ENCODE measurements at places on chromosomes 2 and 18.

DNA sequence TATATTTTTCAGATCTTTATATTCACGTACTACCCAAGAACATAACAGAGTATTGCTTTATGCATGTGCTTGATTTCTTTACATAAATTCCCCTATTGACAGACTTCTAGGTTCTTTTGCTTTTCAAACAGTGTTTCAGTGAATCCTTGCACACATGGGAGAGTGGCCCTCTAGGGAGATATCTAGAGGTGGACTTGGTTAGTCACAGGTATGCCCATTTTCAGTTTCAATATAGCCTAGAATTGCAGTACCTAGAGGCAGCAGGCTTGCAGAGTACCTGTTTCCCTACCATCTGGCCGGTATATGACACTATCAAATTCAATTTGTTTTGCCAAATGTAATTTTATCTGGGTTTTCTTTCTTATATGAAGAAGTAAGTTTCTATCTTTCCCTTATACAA is 36.8 kb downstream of the EML6 start:
- no peak for DNase-seq

GRCh38 chr18:62867534-62867933 is 152.2 kb downstream of the PHLPP1 start:
- no peak for DNase-seq

DNA sequence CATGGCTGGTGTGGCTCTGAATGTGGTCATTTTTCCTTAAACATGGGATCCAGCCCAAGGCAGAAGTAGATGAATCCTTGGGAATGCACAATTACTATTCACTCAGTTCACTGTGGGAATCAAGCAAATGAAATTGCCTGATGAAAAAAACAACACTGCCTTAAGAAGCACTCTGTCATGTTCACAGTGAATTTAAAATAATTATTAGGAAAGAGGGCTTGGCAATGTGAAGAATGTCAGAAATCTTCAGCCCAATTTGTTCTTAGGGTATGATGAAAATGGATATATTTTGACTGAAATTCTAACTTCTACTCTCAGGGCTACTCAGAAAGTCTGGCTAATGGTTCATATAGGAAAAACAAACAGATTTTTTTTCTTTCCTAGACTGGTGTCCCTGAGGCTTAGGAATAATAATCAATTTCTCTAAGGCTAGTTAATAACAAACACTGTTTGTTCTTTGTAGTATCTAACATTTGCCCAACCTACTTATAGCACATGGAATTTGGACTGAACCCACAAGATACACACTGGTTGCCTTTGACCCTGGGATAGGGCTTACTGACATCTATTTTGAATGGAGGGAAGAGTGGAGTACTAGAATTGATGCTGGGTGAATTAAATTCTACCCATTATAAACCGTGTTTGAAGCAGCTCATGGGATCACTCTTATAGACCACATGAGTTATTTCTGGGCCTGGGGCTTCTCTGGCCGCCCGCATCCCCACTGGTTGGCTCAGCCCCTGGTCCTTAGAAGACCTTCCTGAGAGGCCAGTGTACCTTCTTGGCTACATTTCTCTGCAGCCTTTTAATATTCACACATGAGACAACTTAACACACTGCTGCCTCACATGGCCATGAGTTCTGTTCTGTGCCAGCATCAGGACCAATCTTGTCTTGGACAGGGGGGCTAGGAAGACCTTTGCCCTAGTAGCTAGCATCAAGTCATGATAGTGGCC is 8.3 kb upstream of the MRPL33 start:
- DNase-seq: no peak

DNA sequence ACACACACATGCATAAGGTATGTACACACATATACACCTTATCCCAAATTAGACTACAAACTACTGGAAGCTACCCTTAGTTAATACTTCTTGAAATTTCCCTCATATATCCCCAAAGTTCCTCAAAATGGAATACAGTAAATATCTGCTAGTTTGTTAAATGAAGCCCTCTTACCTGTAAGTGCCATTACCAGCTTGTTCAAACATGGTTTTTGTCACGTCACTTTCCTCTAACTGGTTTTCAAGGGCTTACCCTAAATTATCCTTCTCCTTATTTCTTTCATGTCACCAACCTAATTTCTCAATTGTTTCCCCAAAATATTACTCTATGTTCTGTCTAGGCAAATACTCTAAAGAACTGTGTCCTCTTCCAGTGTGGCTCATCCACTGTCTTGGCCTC is 24.4 kb upstream of the KIDINS220 start:
- DNase-seq: no peak

DNA sequence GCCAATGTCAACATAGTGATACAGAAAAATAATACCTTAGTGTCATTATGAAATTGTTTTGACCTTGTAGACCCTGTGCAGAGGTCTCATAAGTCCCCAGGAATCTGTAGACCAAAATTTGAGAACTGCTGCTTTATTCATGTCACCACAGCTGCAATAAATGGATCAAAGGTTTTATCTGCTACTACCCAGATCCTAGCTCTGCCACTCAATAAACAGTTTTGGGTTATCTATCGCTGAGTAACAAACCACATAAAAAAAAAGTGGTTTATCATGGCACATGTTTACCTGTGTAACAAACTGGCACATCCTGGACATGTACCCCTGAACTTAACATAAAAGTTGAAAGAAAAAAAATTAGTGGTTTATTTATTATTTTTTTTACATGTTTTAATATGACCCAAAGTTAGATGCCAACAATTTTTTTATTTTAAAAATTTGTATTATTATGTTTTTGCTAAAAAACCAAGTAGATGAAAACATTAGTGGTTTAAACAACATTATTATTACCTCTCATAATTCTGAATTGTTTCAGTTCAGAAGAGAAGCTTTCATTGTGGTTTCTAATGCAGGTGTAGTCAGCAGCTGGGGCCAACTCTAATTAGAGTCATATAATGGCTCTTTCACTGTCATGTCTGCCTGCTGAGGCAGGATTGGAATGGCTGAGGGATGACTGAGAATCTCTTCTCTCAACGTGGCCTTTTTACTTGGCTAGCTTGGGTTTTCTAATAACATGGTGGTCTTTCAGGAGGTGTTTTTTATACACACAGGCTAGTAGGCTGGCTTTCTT is 103.3 kb upstream of the SLC38A11 start:
- DNase-seq: no peak

DNA sequence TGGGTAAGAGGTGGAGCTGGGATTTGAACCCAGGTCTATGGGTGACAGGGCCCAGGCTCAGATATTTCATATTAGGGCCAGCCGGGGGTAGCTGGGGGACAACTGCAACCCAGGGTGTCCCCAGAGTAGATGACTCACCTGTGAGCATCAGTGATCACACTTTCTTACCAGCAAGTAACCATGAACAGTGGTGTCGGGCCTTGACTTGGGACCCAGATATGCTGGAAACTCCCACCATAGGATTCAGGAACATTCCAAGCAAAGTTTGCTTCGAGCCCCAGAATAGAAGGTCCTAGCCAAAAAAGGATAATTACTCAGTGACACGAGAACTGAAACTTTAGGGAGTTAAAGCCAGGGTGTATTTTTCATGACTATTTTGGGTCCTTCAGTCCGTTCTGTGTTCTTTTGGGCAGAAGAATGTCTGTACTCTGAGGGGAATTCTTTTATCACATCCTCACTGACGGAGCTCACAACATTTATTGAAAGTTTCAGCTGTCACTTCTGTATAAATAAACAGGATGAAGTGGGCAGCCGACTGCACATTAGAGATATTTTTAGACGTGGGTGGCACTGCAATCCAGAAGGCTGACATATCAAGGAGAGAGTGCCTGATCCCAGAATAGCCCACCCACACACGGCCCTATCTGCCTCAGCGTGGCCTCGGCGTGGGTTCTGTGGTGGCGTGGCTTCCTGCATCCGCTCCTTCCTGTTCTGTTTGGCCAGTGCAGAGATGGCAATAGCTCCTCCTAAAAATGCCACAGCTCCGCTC is 45.6 kb downstream of the RAMP1 start:
- no peak for DNase-seq

DNA sequence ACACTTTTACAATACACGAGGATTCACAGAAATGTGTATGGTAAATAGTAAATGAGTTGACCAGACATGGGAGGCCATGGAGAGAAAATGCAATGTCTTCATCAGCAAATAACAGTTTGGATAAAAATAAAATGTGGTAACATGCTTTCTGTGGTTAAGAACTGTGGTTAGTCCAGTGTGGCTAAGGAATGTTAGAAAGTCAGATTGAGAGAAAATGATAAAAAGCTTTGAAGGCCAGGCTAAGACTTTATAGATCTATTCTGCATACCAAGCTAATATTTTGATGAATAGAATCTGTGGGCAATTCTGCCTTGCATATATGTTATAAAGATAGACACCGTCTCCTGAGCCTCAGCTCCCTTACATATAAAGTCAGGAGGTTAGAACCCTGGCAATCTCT is 215.9 kb downstream of the SOX11 start:
- DNase-seq: no peak

DNA sequence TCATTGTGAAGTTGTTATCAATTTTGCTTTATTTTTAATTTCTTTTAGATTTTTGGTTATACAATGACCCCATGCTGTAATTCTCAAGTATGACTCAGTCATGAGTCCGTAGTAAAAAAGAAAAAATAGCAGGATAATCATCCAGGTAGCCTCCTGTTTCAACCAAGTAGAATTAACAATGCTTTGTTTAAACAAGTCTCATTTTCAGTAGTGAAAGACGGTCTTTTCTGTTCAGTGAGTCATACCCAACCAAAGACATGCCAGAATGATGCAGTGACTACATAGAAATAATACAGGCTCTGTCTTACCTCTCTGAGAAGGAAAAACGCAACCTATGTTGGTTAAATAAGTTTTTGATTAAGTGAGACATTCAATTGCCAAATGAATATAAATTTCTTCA is 67.8 kb upstream of the DSC1 start:
- no peak for DNase-seq

DNA sequence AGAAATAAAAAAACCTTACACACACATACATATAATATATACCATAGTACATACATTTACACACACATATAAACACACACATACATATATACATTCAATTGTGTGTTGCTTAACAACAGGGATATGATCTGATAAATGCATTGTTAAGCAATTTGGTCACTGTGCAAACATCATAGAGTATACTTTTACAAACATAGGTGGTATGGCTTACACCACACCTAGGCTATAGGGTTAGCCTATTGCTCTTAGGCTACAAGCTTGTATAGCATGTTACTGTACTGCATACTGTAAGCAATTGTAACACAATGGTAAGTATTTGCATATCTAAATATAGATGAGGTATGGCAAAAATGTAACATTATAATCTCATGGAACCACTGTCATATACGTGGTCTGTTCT is 156.8 kb upstream of the ERBB4 start:
- no peak for DNase-seq

DNA sequence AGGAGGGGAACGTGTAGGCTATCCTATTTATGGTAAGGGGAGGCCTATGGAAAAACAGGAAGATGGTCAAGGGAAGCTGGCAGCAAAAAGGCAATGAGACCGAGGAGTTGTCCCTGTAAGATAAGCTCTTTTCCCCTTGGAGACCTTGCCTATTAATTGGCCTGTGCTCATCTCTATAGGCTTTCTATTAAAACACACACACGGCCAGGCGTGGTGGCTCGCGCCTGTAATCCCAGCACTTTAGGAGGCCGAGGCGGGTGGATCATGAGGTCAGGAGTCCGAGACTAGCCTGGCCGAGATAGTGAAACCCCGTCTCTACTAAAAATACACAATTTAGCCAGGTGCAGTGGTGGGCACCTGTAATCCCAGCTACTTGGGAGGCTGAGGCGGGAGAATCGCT is 32.1 kb downstream of the EPAS1 start:
- DNase-seq: no peak

DNA sequence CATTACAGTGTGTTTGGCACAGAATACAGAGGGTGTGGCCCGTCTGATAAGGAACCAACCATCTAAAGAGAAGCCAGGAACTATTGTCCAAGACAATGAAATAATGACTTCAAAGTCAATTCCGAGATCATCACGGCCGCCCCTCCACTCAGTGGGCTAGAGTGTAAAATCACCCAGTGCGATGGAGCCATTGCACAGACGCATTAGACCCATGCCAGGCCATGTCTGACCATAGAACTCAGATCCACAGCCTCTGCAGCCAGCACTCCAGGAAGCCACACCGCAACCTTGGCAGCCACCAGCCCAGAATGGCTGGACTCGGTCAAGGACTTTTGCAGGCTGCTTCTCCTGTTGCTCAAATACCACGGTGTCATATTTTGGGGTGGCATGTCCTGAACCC is 835.7 kb downstream of the DCDC2C start:
- no peak for DNase-seq

- DNase-seq: no peak
These were observed 1.3 kb upstream of the GREB1 start for GRCh38 chr2:11532416-11533055.

- DNase-seq: no peak
These were observed 13.0 kb downstream of the GPR55 start for GRCh38 chr2:230912046-230912445.

- no peak for DNase-seq
These were observed 90.6 kb upstream of the WDR75 start for GRCh38 chr2:189350540-189351209.

GRCh38 chr2:160271171-160272086 is 71.4 kb upstream of the ITGB6 start:
- DNase-seq: no peak

- DNase-seq: no peak
These were observed 55.8 kb downstream of the PLEKHA3 start for GRCh38 chr2:178536037-178536436.

DNA sequence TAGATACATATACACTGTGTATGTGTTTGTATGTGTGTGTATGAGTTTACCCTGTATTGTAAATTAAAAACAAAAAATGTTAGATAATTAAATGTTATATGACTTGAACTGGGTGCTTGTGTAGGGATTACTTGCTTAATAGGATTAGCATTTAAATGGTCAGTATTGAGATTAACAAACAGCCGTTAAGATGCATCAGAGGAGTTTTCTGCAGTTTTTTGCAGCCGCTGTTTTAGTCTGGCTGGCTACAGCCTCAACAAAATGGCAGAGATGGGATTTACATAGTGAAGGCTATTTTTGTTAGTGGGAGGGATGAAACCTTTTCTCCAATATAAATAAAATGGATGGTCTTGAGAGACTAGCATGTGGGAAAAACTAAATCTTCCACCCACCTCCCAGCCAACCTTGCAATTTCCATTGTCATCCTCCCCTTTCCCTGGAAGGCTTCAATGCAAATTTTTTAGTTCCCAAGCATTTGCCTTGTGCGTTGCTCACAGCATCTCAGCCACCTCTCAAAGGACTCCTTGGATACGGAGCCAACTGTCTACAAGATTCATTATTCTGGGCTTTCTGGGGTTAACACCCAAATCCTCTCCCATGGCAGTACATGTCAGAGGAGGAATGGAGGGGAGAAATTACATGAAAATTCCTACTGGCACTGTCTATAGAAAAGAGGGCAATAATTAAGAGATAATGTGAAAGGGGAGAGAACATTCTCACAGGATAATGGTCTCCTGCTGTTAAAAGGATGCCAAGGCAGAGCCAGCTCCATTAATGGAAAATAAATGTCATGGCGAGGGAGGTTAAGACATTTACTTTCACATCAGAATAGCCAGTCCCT is 351.9 kb downstream of the CDH2 start:
- no peak for DNase-seq

DNA sequence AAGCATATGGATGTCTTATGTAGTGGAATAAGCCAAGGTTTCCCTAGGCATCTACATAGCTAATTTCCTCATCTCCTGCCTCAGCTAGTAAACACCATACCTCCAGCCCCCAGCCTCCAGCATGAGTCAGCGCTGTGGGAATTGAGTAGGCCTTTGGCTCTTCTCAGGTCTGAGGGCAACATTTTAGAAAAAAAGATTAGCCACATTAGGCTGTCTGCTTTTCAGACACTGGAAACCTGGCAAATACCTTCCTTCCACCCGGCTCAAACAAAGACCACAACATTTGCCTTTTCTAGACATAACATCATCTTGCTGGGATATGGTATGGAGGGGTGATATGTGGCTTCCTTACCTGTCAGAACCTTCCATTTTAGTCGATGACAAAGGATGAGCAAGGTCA is 6.1 kb upstream of the CCDC195 start:
- no peak for DNase-seq

All from forelimb muscle (tissue), 1 donor.